ENCODE measurements at places on chromosomes 13 and 19. TPM values are rescaled to one million over a fixed set of nuclear protein-coding genes. Genes with fewer than 3 reads are reported as not detected.

CGB3 gene
- total RNA-seq, result not detected

GRCh38 chr13:48574041-48574796 lies 41.3 kb upstream of the RCBTB2 start:
- no peaks in the 10 kb centered on the region for H3K4me1 ChIP-seq
- H3K36me3 ChIP-seq, result no peaks in the 10 kb centered on the region
- no peak overlapping the region for H3K4me3 ChIP-seq
- H3K27ac ChIP-seq, result no peak overlapping the region

DNA sequence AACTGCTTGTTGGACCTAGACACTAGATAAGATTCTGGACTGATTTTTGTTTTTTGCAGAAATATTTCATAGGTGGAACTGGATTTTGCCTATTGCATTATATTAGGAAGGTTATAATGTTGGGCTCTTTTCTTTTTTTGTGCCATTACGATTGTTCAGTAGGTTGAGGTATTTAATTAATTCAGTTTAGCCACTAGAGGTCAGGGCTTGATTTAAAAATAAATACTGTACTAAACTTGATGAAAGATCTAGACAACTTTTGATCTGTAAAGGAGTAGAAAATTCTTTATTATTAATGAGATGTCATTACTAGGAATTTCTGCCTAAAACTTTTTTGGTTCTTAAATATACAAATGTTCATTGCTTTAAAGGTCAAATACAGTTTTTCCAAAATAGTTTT lies 15.2 kb upstream of the SUPT20H start:
- no peak overlapping the region for H3K27ac ChIP-seq
- H3K4me3 ChIP-seq, result no peak overlapping the region
- H3K27me3 ChIP-seq, result no peaks in the 10 kb centered on the region
- no peaks in the 10 kb centered on the region for H3K4me1 ChIP-seq
- no peaks in the 10 kb centered on the region for H3K36me3 ChIP-seq

GRCh38 chr19:41222240-41222639 lies 3.2 kb downstream of the AXL start:
- H3K36me3 ChIP-seq, result no peaks in the 10 kb centered on the region
- H3K27ac ChIP-seq, result peak overlapping the region; percentile 14
- no peaks in the 10 kb centered on the region for H3K4me1 ChIP-seq

SOX1 gene
- total RNA-seq, result not detected

- no peak overlapping the region for H3K27ac ChIP-seq
- no peaks in the 10 kb centered on the region for H3K27me3 ChIP-seq
- H3K4me3 ChIP-seq, result no peak overlapping the region
These were observed 293.6 kb downstream of the TDRD3 start for GRCh38 chr13:60690604-60691003.

DNA sequence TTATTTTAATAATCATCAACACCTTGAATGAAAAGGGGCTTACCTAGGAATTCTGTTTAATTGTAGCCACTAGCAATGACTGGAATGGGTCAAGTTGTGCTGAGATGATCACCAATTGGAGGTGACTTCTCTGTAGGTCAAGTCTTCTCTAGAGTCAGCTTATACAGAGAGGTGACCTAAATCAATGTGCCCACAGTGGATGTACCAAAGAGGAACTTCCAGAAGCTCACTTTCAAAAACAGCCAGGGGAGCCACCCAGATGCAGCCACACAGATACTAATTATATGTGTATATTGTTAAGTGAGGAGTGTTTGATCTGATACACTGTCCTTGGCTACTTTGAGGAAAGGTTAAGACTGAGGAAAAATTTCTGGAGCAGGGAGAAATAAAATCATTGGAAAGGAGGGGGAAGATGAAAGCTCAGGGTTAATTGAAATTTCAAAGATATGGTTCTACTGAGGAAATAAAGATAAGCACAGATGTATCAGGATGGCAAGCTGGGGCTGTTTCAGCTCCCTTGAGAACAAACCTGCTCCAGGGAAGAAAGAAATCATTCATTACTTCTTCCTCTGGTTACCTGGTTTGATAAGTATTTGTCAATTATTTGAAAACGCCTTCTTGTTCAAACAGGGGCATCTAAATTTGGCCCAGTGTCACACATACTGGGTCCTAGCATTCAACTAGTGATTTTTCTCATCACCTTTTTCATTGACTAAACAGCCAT lies 5.1 kb downstream of the GPR183 start:
- H3K27me3 ChIP-seq, result no peaks in the 10 kb centered on the region
- no peaks in the 10 kb centered on the region for H3K4me1 ChIP-seq
- H3K27ac ChIP-seq, result no peak overlapping the region
- H3K4me3 ChIP-seq, result no peak overlapping the region

DNA sequence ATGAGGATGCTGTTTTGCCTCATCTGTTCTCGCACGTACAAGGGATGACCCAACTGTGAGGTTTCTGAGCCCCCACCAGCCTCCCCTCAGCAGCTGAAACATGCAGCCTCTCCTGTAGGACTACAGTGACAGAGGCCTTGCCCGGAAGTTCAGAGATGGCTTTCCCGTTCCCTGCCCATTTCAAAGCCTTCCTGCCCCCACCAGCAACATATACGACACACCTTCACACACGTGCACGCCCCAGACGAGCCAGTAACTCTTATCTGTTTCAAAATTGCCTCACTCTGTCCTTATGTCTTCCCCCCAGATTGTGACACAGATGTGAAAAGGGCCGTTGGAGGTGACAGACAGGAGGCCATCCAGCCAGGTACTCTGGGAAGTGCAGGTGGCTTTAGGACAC lies 95.8 kb downstream of the RAB20 start:
- no peak overlapping the region for H3K4me3 ChIP-seq
- no peaks in the 10 kb centered on the region for H3K27me3 ChIP-seq
- no peaks in the 10 kb centered on the region for H3K4me1 ChIP-seq
- no peak for DNase-seq

DNA sequence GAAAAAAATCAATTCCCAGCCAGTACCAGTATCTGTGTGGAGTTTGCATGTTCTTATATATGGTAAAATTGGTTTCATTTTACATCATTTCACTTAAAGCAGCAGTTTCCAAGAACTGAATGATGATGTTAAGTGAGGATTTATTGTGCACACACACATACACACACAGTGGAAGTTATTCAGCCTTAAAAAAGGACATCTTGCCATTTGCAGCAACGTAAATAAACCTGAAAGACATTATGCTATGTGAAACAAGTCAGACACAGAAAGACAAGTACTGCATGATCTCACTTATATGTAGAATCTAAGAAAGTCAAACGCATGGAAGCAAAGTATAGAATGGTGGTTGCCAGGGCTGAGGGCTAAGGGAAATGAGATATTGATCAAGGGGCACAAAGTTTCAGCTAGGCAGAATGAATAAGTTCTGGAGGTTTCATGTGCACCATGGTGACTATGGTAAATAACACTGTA lies 5.3 kb downstream of the SIGLECL1 start:
- no peak for DNase-seq
- H3K36me3 ChIP-seq, result no peaks in the 10 kb centered on the region
- no peaks in the 10 kb centered on the region for H3K27me3 ChIP-seq
- H3K4me3 ChIP-seq, result no peak overlapping the region
- H3K27ac ChIP-seq, result no peak overlapping the region
- H3K4me1 ChIP-seq, result no peaks in the 10 kb centered on the region

GRCh38 chr19:12667731-12668302 lies 1.2 kb downstream of the WDR83 start:
- peaks cover 7% of the 10 kb centered on the region for H3K36me3 ChIP-seq
- H3K4me3 ChIP-seq, result no peak overlapping the region
- no peaks in the 10 kb centered on the region for H3K27me3 ChIP-seq
- H3K27ac ChIP-seq, result no peak overlapping the region
- no peak for DNase-seq

ADM5 gene
- 2.1 TPM for total RNA-seq

DNA sequence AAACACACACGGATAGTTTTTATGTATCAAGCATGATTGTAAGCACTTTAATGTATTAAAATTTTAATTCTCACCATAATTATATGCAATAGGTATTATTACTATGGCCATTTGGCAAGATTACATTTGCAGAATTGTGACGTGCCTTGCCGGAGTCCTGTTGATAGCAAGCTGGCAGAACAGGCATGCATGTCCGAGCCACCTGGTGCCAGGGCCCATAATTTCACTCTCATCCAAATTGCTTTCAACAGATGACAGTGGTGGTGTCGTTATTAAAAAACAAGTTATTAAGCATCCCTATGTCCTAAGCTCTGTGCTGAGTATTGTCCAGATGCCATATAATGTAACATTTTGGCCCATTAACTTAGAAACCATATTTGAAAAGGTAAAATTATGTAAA lies 374.3 kb downstream of the FOXO1 start:
- no peaks in the 10 kb centered on the region for H3K4me1 ChIP-seq
- no peak overlapping the region for H3K4me3 ChIP-seq
- H3K27me3 ChIP-seq, result no peaks in the 10 kb centered on the region
- H3K36me3 ChIP-seq, result no peaks in the 10 kb centered on the region
- no peak for DNase-seq

DNA sequence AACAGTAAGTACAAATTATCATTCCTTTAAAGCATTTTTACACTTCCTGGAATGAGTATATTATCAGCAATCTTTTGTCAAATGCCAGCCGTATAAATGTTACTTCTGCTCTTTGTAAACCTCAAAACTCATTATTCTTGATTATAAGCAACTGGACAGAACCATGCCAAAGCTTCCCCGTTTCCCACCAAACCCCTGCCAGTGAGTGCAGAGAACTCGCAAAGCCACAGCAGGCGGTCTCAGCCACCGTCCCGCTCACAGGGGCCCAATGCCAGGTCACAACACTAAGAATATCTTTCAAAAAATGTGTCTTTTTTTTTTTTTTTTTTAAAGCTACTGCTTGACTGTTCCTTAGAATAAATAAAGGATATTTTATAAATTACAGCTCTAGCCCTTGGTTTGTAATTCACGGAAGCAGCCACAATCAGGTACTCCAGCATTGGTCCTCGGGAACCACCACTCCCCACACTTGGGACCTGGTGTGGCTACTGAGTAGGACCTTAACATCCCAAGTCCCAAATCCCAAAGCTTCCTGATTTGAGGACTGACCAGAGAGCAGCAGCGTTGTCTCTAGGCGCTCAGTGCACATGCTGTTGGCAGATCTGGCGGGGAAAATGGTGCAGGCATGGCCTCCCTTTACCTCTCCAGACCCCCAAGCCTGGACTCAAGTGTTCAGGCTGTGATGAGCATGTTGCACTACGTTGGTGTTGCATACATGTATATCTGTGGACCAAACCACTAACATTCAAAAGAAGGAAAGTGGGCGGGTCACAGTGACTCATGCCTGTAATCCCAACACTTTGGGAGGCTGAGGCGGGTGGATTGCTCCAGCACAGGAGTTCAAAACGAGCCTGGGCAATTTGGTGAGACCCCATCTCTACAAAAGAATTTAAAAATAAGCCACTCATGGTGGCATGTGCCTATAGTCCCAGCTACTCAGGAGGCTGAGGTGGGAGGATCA lies 19.0 kb downstream of the KCTD15 start:
- H3K36me3 ChIP-seq, result no peaks in the 10 kb centered on the region
- H3K4me3 ChIP-seq, result no peak overlapping the region

DNA sequence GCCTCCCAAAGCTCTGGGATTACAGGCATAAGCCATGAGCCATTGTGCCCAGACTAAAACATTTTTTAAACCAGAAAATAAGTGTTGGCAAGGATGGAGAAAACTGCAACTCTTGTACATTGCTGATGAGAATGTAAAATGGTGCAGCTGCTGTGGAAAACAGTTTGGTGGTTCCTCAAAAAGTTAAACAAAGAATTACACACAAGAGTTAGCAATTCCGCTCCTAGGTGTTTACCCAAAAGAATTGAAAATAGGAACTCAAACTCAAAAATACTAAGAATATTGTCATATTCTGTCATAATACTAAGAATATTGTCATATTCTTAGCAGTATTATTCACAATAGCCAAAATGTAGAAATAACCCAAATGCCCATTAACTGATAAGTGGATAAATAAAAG lies 39.7 kb upstream of the USP12 start:
- H3K4me3 ChIP-seq, result no peak overlapping the region
- no peak for DNase-seq
- H3K4me1 ChIP-seq, result no peaks in the 10 kb centered on the region
- no peaks in the 10 kb centered on the region for H3K36me3 ChIP-seq

GRCh38 chr19:14113762-14114414 lies 3.7 kb downstream of the PRKACA start:
- no peak for DNase-seq
- H3K27me3 ChIP-seq, result no peaks in the 10 kb centered on the region
- H3K4me1 ChIP-seq, result peaks cover 39% of the 10 kb centered on the region
- peak overlapping the region; percentile 78 for H3K27ac ChIP-seq
- H3K4me3 ChIP-seq, result no peak overlapping the region

MED29 gene
- 50.4 TPM for total RNA-seq

CACNA1A gene
- 1.7 TPM for total RNA-seq

LACC1 gene
- 12.2 TPM for total RNA-seq

GRCh38 chr19:48284896-48285295 lies 15.0 kb downstream of the ZNF114 start:
- H3K36me3 ChIP-seq, result no peaks in the 10 kb centered on the region
- no peak overlapping the region for H3K27ac ChIP-seq
- peak; percentile 27 for DNase-seq
- H3K27me3 ChIP-seq, result no peaks in the 10 kb centered on the region
- H3K4me3 ChIP-seq, result no peak overlapping the region
- no peaks in the 10 kb centered on the region for H3K4me1 ChIP-seq

C19orf85 gene
- total RNA-seq, result not detected

DNA sequence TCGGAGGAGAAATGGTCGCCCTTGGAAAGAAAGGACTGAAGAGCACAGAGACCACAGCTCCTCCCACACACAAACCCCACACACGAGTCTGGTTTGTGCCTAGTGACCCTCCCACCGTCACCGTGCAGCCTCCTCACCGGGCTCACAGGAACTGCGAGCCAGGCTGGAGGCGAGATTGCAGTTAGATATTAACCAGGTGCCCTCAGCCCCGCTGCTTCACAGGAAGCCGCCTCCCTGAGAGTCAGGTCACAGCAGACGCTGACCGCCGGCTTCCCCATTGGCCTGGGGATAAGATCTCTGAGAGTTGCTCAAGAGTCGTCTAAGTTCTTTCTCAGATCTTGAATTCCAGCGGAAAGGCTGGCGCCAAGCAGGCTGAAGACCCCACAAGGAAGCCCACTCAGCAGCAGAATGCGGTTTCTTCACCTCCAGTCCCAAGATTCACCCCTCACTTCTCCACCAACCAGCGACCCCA lies 870 bp downstream of the ZNF44 start:
- peak; percentile 90 for DNase-seq
- H3K36me3 ChIP-seq, result no peaks in the 10 kb centered on the region

GRCh38 chr19:11421371-11422098 lies 2.4 kb upstream of the RGL3 start:
- peaks cover 11% of the 10 kb centered on the region for H3K27me3 ChIP-seq
- peak overlapping the region; percentile 69 for H3K27ac ChIP-seq
- peak; percentile 87 for DNase-seq
- peaks cover 6% of the 10 kb centered on the region for H3K4me1 ChIP-seq
- H3K36me3 ChIP-seq, result no peaks in the 10 kb centered on the region

S1PR4 gene
- 5.1 TPM for total RNA-seq

Measured in kidney (tissue), 22 donors.